Hippocampal formation (tissue), 2 donors: ENCODE measurements at places on chromosomes 6 and 20.

DNA sequence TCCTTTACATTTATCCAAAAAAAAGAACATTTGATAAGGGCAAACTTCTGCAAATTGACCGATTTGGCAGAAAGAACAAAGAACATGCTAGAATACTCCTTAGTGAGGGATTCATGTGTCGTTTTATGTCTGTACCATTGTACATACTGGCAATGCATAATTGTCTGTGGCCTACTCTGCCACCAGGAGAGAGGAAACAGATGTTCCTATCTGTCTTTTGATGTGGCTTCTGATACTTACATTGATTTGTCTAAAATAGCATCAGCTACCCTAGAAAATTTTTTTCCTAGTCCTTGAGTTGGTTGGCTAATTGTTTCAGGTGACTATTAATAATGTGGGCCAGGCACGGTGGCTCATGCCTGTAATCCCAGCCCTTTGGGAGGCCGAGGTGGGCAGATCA is 654.1 kb downstream of the KIF16B start:
- DNase-seq: no peak

DNA sequence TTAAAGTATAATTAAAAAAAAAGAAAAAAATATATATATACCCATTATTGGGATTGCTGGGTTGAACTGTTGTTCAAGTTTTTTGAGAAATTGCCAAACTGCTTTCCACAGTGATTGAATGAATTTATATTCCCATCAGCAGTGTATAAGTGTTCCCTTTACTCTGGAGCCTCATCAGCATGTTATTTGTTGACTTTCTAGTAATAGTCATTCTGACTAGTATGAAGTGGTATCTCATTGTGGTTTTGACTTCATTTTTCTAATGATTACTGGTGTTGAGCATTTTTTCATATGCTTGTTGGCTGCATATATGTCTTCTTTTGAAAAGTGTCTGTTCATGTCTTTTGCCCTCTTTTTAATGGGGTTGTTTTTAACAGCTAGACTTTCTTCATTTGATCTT is 1260.8 kb upstream of the GJE1 start:
- no peak for DNase-seq

GRCh38 chr6:34524499-34524898 is 31.6 kb downstream of the SPDEF start:
- no peak for DNase-seq

GRCh38 chr6:37686111-37686510 is 11.6 kb downstream of the MDGA1 start:
- no peak for DNase-seq

DNA sequence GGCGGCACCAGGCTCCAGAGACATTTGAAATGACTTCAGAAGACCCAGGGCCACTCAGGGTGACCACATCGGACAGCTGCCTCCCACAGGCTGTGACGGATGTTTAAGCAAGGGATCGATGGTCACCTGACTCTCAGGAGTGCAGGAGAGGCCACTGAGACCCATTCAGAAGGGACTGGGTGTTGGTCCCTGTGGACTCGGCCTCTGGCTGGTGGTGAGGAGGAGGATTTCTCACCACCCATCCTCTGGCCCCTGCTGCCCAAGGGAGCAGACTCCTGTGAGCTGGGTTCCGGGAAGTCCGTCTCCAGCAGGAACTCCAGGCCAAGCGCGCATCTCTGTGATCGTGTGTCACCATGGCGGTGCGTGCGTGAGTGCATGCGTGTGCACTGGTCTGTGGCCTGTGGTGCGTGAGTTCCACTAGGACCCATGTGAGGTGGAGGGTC is 25.5 kb downstream of the NPEPL1 start:
- DNase-seq: no peak

GRCh38 chr6:85449388-85449817 is 480 bp upstream of the NT5E start:
- no peak for DNase-seq

- no peak for DNase-seq
Measured at GRCh38 chr6:169839029-169839481, 87.6 kb downstream of the ERMARD start.

GRCh38 chr6:35876902-35877301 is 44.0 kb downstream of the SRPK1 start:
- no peak for DNase-seq

DNA sequence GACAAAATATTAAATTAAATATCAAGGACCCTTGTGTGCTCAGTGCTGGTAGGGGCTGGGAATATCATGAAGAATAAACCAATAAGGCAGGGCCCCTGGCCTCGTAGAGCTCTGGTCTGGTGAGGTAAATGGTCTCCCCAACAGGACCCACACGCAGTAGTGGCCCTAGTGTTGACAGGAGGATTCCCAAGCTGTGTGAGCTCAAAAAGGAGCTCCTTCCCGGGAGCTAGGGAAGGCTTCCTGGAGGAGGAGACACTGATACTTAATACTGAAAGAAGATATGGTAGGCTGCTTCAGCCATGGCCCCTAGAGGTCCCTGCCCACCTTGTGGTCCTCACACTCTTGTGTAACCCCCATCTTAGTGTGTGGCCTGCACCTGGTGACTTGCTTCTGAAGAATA is 209.1 kb downstream of the NFATC2 start:
- no peak for DNase-seq

GRCh38 chr6:2784061-2784460 is 18.9 kb downstream of the WRNIP1 start:
- no peak for DNase-seq

DNA sequence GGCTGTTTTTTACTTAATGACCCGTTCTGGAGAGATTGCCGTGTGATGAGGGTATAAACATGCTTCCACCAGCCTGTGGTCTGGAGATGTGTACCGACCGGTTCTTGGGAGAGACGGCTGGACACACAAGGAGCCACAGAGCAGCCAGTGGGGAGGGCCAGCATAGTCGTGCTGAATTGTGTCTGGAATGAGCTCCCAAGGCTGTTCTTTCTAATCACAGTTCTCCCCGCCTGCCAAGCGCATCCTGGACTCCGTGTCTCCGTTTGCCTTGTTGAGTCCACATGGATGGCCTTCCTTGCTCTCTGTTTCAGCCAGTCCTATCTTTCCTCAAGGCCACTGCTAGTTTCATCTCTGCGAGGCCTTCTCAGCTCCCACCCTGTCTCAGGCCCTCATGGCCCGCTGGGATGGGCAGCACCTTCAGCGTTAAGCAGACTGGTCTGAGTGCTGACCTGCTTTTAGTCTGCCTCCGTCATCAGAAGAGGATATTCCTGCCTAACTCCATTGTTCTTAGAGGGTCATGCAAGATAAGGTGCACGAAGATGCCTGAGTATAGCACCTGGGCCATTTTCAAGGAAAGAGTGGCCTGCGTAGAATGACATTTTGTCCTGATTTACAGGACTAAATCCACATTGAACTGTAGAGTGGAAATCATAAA is 20.6 kb downstream of the MANBAL start:
- DNase-seq: no peak

DNA sequence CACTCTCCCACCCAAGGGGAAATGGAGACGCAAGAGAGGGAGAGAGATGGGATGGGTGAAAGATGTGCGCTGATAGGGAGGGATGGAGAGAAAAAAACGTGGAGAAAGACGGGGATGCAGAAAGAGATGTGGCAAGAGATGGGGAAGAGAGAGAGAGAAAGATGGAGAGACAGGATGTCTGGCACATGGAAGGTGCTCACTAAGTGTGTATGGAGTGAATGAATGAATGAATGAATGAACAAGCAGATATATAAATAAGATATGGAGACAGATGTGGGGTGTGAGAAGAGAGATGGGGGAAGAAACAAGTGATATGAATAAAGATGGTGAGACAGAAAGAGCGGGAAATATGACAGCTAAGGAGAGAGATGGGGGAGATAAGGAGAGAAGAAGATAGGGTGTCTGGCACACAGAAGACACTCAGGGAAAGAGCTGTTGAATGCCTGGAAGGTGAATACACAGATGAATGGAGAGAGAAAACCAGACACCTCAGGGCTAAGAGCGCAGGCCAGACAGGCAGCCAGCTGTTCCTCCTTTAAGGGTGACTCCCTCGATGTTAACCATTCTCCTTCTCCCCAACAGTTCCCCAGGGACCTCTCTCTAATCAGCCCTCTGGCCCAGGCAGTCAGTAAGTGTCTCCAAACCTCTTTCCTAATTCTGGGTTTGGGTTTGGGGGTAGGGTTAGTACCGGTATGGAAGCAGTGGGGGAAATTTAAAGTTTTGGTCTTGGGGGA is 754 bp downstream of the TNF start:
- DNase-seq: no peak

DNA sequence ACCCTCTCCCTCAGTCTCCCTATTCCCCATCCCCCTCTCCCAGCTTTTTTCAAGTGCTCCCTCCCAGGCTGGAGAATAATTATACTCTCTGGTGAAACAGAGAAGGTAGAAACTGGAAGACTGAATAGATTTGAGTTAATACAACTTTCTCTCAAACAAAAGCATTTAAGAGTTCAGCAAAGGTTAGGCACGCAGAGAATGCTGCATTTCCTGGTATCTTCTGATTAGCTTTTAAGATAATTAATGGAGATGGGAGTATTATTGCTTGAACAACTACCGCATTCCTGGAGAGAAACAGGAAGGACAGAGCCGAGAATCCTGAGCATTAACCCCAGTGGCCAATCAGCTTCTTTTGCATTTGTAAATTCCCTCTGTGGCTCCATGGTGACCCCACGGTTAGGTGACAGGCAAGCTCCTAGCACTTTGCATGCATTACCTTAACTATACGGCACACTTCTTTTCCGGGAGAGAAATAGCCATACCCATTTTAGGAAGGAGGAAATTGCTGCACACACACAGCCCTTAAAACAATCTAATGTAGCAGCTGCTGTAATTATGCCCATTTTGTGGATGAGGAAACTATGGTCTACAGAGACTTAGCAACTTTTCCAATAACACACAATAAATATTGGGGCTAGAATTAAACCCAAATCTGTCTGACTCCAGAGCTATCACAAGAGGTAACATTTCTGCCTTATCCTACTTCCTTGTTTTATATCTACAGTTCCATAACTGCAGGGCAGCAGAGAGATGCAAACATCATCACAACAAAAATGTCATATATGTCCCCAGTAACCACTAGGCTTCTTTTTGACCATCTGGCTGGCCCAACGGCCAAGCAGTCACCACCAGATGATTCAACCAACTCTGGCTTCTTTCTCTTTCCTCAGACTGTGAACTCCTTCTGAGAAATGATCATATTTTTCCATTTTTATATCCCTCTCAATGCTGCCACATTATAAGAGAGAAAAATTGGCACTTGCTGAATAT is 169.9 kb downstream of the CD24 start:
- DNase-seq: no peak

DNA sequence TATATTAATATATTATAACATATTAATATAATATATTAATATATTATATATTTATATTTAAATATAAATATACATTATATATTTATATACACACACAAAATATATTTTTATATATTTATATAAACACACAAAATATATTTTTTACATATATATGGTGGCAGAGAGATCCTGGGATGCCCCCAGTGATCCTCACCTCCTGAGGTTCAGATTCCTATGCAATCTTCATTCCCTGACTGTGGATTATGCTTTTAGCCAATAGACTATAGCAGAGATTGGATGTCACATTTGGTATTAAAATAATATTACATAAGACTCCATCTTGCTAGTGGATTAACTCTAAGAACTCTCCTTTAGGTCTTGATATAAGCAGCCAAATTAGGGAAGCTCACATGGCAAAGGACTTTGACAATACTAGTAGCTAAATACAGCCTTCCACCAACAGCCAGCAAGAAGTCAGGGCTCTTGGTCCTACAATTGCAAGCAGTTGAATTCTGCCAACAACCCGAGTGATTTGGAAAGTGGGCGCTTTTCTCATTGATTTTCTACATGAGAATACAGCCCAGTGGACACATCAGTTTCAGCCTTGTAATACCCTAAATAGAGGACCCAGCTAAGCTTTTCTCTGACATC is 681.0 kb downstream of the C6orf118 start:
- DNase-seq: no peak

DNA sequence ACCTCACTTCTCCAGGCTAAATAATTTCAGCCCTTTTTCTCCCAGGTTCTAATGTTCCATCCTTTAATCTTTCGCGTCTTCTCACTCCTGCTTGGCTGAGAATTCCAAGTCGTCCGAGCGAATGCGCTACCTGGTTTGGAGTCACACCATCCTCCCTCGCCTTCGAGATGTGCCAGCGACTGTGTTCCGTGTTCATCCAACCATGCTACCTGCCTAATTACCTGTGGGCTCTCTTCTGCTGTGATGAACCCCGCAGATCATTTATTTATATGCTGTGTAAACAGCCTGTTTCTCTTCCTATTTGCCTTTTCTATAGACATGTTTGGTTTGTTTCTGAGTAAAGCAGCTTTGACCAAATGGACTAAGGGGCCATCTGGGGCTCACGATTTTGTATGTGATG is 83.5 kb upstream of the TMEM181 start:
- DNase-seq: no peak

- no peak for DNase-seq
Measured at GRCh38 chr6:44740566-44741120, 353.1 kb downstream of the CDC5L start.

DNA sequence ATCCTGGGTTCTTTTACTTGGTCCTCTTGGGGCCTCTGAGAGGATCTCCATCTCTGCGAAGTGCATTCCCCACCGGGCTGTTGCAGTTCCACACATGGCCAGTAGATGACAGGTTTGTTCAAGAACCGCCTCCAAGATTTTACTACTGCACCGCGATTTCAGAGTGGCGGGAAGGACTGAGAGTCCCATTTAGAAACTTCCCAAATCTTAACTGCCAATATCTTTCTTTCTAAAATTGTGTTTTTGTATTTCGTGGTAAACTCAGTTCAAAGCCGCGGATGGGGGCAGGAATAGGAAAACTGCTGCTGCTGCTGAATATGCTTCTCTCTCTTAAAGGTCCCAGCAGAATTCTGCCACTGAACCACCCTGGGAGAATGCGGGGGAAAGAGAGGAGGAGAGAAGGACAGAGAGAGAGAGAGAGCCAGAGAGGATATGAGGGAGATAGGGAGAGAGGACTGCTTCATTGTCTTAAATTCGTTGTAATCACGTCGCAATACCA is 8.6 kb upstream of the BTNL2 start:
- peak; percentile 52 for DNase-seq

DNA sequence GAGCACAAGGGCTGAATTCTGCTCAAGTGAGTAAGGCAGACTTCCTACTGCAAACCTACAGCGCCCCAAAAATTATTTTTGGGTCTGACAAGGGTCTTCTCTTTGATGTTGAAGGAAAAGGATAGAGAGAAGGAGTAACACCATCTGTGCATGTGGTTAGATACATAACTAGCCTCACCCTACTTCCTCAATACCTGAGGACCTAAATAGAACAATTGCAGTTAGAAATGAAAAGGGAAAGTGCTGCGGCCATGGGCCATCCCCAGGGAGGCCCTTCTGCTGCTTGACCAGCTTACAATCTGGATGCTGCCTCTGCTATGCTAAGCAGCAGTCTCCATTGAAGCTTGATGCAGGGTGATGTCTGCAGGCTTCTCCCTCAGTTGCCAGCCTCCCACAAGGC is 63.2 kb upstream of the ARMH2 start:
- no peak for DNase-seq

DNA sequence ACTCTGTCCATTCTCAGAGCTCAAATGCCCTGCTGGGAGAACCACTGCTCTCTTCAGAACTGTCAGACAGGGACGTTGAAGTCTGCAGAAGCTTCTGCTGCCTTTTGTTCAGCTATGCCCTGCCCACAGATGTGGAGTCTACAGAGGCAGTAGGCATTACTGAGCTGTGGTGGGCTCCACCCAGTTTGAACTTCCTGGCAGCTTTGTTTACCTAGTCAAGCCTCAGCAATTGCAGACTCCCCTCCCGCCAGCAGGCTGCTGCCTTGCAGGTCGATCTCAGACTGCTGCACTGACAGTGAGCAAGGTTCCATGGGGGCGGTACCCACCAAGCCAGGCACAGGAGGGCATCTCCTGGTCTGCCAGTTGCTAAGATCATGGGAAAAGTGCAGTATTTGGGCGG is 21.8 kb upstream of the UFL1 start:
- no peak for DNase-seq

GRCh38 chr20:10558635-10559187 is 115.1 kb downstream of the JAG1 start:
- no peak for DNase-seq
